ENCODE measurements at places on chromosomes 7 and 10.
A peak's percentile ranks its signal among the peaks of the same experiment; 100 is the strongest.

GRCh38 chr7:45643630-45644029 lies 69.5 kb downstream of the ADCY1 start:
- no peak for DNase-seq

DNA sequence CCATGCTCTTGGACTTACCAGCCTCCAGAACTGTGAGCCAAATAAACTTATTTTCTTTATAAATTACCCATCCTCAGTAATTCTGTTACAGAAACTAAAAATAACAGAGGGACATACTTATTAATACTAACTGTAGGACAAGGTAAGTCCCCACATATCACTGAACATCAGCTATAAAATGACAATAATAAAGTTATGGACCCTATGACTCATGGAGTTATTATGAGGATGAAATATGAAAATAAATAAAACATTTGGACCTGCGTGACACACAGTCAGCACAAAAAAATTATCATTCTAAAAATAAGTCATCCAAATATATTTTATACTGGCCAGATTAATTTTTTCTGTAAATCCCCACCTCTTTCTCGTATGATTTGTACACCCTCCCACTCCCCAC lies 34.9 kb upstream of the ELAPOR2 start:
- no peak for DNase-seq

DNA sequence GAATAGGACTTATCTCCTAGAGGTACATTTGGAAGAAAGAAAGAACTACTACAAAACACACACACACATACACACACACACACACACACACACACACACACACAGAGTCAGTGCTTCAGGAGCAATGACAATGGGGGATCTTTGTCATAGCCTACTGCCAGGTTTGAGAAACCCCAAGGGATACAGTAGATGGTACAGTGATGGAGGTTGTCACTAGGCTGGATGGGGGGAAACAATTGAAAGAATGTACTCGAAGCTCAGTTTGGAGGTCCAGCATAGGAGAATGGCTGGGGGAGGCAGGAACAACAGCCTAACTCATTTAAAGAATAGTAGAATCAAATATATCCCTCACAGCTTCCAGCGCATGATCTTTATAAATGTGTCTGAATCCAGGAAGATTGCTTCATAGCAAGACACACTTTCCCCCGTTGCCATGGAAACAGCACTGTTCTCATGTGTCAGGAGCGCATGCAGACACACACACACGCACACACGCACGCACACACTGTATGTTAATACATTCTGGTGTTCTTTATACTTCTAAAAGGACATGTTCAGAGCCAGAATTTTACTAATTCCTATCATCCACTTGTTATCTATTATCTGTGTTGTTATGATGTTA lies 32.6 kb upstream of the ZNRF2 start:
- DNase-seq: no peak

DNA sequence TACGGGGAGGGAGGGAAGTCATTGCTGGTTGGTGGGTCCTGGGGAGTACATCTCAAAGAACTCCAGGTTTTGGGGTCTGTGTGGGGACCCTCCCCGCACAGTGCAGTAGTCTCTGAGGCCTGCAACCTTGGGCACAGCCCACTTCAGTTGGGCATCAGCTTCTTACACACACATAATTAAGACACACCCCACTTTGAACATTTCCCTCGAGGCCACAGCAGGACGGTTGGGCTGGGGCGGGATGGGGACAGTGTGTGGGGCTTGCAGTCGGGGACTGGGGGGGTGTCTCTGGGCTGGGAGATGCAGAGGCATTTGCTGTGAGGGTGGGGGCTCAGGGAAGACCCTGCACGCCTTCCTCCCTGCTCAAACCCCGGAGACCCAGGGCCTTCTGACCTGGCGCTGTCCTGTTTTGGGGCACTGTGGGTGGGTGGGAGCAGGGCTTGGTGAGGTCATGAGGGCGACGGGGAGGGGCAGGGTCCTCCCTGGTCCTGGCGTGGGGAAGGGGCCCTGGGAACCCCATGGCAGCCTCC lies 1.3 kb downstream of the LFNG start:
- no peak for DNase-seq

GRCh38 chr7:129203050-129203741 lies 14.8 kb downstream of the SMO start:
- no peak for DNase-seq

DNA sequence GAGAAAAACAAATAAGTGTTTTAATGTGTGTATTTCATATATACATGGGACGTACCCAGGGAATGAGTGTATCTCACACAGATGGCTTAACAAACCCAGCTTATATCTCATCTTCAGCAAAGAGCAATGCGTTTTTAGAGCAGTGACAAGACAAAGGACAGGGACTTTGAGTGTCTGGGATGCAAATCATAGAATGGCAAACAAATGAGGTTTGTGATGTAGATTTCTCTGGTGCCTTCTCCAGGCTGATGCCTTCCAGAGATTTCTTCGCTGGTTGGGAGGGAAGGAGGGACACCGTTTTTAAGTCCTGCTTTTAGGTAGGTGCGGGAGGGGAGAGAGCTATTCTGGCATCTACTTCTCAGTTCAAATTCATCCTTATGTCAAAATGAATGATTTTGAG lies 16.6 kb downstream of the LANCL2 start:
- DNase-seq: no peak

GRCh38 chr7:110645060-110645459 lies 445.9 kb upstream of the LRRN3 start:
- no peak for DNase-seq

DNA sequence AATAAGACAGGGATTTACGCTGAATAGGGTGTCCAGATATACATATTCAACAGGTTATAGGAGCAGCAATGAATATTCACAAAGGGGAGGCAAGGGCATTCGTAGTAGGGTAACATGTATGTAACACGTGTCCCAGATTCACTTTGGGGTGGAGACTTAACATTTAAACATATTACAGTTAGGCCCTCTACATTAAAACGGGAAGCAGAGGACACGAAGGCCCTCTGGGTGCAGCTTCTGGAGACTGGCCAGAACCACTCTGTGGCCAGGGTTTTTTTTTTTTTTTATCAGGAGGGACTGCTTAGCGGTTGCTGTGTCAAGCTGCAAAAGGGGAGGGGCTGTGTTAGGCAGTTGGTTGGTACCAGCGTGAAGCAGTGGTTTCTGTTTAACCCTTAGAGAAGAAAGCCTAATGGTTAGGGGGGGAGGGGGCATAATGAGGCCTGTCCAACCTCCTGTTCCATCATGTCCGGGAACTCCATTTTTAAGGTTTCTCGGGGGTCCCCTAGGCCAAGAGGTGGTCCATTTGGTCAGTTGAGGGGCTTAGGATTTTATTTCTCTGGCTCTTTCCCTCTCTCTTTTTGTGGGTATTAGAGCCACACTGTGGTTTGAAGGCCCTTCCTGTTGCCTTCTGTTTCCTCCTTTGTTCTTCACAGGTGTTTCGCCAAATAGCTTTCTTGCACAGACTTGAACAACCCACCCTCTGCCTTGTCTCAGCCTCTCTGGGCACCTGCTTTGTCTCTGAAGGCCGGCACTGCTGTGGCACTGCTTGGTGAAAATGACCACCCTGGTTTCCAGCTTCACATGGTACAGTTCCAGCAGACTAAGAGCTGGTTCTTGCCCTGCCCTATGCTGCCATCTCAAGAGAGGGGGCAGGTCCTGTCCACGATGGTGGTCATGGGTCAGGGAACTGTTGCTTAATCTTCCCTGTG lies 26.4 kb downstream of the PRF1 start:
- DNase-seq: no peak

- no peak for DNase-seq
These were observed 312.9 kb downstream of the GRID1 start for GRCh38 chr10:86053675-86054074.

GRCh38 chr7:2559283-2559950 lies 638 bp downstream of the IQCE start:
- DNase-seq: no peak

DNA sequence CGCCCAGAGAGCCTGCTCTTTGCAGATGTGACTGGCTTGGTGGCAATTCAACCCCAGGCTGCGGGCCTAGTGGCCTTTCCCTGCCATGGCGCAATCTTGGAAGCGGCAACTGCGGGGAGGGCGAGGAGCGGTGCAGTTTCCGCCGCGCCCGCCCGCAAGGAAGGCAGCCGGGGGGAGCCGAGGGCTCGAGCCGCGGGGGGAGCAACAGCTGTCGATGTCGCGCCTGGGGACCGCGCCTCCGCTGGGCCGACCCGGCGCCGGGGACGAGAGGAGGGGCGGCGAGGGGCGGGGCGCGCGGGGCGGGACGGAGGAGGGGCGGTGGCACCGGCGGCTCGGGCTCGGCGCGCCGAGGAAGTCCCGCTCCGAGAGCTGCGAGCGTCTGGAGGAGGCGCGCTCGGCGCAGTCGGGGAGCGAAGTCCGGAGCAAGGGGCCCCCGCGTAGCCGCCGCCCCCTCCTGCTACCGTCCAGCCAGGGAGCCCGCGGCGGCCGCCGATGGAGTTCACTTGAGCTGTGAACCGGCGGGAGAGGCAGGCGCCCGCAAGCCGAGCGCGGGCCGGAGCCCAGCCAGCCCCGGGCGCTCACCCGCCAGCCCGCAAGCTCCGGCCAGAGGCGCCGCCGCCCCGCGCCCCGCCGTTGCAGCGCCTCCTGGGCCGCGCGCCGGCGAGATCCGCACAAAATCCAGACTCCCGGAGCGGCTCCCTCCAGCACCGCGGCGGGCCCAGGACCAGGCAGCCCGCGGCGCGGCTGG lies 438.1 kb upstream of the GALNT17 start:
- peak; percentile 72 for DNase-seq

- DNase-seq: no peak
These were observed 645 bp upstream of the SIRT1 start for GRCh38 chr10:67883710-67884312.

DNA sequence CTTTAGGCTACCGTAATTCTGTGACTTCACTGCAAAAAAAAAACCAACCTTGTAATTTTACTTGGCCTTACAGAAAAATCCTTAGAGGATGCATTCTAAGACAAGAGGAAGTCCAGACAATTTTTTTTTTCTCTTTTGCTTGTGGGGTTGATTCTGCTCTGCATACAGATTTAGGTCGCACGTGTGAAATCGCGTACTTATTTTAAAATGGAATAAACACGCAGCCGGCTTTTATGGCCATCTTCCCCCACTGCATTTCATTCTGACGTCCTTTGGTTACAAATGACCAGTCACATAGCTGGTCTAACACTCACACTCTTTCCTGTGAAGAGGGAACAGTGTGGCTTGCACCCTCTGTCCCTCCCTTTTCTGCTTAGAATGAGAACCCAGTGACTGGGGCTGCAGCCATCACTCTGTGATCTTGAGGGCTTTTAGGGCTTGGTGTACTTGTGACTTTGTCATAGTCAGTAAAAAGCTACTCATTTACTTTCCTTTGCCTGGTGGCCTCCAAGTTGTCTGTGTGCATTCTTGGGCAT lies 63.6 kb upstream of the CARD11 start:
- DNase-seq: no peak

- DNase-seq: no peak
These were observed 2.1 kb downstream of the RET start for GRCh38 chr10:43078986-43079273.

DNA sequence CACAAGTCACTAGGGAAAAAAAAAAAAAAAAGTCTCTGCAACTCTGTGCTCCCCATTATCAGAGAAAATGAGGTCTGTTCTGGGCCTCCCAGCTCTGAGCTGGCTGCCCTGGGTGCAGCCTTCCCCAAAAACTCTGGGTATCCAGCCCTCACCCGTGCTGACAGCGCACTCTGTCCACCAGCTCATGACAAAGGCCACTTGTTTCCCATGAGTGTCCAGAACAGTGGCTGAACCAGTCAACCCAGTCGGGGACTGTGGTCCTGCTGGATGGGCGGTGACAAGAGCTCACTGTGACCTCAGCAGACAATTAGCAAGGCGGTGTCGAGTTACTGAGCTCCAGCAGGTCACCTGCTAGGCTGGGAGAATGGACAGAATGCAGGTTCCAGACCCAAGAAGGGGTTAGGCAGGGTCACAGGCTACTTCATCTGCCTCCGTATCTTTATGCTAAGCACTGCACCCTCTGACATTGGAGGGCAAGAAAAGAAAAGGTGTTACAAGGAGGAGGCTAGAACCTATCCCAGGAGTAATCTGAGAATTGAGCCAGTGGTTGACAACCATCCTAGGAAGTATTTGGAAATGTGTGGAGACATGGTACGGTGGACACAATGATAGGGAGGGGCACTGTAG lies 37.2 kb downstream of the DLG5 start:
- no peak for DNase-seq

DNA sequence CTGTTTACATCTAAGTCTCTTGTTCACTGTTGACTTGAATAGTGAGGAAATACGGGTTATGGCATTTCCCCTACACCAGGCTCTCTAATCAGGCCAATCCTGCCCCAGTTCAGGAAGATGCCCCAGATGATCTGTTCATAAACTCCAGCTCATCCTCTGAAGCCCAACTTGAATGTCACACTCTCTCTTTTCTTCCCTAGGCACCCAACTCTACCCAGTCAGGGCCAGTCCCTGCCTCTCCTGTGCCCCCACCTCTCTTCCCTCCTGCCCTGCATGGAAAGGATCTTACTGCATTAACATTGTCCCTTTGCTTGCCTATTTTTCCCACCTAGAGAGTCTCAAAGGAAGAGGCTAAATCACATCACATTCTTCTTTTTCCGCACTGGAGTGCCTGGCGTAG lies 10.6 kb upstream of the TRPV6 start:
- no peak for DNase-seq

- no peak for DNase-seq
These were observed 6.2 kb upstream of the STARD3NL start for GRCh38 chr7:38171623-38172391.

DNA sequence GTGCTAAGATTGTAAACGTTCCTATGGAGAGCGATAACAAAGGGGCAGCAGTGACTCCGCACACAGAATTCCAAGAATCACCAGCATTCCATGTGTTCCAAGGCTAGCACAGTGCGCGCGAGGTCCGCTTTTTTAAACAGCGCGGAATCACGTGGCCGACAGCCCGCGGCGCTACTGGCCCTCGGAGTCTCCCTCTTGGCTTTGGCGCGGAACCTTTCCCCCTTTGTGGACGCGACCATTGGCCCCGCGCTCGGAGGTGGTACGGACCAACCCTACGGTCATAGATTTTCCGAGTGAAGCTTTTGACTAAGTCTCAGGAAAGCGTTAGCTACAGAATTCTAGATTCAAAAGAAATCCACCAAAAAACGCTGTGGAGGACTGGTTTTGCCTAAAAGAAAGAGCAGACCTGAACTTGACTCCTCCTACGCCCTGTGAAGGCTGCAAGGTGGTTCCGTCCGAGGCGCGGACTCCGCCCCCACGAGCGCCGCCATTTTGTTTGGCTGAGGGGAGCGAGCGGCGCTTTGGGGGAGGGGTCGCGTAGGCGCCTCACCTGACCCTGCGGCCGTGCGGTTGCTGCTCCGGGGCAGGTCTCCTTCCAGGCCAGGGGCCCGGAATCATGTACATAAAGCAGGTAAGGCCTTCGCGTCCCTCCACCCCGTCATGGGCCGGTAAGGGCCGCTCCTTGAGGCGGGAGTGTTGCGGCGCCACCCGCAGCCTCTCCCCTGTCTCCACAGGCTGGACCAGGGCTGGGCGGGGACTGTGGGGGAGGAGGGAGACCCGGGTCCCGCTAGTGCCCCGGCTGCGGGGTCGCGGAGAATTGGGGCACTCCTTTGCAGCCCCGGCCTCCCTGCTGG lies at the start of gene SMC3:
Gene SMC3, plus strand, starts transcription at position 495 of the 854 bp plus-strand sequence. Its CDS starts 122 bp downstream, at position 617.
- peak; percentile 92 for DNase-seq

GRCh38 chr10:100697070-100697469 lies 48.3 kb upstream of the PAX2 start:
- DNase-seq: no peak

Data from liver (tissue), 10 donors.